ENCODE measurements at places on chromosomes 16 and 17.

DNA sequence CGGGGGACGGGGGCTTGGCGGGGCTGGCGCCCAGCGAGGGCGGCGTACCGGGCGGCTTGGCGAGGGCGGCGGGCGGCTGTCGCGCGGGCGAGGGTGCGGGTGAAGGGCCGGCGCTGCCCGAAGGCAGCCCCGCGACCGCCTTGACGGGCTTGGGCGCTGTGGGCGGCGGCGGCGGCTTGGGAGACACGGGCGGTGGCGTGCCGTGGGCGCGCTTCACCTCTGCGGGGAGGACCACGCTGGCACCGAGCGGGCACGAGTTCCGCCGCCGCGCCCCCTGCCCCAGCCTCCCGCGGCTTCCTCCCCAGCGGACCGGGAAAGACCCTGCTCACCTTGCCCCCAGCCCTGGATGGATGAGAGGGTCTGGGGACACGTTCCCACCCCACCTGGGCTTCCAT, 17.3 kb downstream of the CASKIN1 start:
- DNase-seq, result no peak

GRCh38 chr17:18025241-18025944, 13.6 kb downstream of the ATPAF2 start:
- no peak for DNase-seq

DNA sequence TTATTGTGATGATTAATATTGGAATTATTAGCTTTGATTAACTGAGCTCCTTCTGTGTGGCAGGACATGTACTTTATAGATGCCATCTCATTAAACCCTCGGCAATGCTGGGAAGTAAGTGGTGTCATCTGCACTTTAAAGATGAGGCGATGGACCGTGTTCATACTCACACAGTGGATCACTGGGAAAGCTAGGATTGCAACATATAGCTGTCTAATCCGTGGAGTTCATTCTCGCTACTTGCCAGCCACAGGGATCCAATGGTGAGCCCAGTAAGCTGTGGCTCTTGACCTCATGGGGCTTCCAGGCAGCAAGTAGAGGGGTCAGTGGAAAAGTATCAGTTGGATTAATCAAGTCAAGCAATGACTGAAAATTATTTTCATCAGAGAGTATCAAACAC, 587.9 kb downstream of the CDH13 start:
- no peak for DNase-seq

DNA sequence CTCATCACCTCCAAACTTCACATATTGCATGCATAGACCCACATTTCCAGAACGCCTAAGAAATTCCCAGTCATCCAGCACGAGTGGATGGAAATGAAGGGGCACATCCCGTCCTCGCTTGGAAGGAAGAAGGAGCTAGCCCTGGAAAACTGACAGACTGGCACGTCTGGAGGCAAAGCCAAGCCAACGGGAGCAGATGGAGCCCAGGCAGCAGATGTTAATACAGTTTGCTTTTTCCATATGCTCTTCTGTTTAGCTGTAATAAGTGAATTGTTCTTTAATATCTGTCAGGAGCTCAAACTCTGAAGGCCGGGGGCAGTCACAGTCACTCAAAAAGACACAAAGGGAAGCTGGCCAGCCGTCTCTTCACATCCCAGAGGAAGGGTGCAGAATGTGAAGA, 187.7 kb downstream of the XYLT1 start:
- DNase-seq, result no peak
